Hematopoietic multipotent progenitor cell treated with erythropoietin and hydrocortisone succinate and interleukin-3 and kit ligand, for 17 days (in vitro differentiated cells): ENCODE measurements at places on chromosomes 7 and 10.

DNA sequence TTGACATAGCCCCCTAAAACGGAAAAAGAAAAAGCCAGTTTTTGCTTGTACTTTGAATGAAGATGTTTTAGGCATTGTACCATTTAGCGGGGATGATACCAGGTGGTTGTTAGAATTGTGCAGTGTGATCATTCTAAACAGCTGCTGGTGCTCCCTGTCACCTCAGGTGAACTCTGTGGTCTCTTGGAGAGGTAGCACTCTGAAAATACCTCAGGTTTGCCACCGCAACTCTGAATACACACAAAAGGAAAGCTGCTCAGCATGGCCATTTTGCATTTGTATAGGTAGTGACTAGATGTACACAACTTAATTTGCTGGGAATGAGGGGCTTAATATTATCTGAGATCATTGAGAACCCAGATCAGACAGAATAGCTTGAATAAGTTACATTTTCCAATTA lies 52.6 kb downstream of the PLEKHA8 start:
- DNase-seq, result no peak

DNA sequence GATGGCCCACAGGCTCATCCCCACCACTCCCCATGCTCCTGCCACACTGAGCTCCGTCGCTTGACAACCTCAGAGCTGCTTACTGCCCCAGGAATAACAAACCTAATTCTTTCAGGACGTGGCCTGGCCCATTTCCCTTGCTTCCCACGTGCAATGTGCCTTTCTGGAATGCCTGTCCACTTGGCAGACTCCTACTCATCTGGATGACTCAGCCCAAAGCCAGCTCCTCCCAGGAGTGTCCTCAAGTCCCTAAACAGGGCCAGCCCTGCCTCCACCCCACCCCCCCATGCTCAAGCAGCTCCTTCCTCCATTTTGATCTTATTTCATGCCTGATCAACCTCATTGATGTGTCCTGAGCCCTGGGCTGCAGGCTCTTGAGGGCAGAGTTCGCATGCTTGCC lies 164.9 kb upstream of the RNF32 start:
- no peak for DNase-seq

DNA sequence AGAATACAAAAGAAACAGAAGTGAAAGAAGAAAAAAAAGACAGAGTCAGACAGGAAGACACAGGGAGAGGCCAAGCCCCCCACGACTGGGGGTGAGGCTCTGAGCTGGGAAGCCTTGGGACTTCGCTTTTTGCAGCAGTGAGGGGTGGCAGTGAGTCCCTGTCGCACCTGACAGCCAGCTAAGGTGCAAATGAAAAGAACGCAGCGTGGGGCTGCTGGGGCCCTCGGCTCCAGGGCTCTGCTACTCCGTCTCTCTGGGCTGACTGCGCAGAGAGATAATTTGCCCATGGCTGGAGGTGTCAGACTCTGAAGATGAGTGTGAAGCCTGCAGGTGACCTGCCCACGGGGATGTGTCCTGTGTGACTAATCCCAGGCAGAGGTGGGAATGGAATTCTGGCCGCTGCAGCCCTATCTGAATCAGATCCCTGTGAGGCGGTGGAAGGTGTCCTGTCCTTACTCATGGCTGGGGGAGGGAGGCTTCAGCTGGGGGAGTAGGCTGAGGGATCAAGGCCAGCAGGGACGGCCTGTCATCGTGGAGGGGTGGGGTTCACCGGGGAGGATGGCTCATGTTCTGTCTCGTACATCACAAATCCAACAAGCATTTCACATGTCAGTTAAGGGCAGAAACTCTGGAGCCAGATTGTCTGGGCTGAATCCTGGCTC lies 96.4 kb downstream of the SLIT1 start:
- DNase-seq, result no peak

DNA sequence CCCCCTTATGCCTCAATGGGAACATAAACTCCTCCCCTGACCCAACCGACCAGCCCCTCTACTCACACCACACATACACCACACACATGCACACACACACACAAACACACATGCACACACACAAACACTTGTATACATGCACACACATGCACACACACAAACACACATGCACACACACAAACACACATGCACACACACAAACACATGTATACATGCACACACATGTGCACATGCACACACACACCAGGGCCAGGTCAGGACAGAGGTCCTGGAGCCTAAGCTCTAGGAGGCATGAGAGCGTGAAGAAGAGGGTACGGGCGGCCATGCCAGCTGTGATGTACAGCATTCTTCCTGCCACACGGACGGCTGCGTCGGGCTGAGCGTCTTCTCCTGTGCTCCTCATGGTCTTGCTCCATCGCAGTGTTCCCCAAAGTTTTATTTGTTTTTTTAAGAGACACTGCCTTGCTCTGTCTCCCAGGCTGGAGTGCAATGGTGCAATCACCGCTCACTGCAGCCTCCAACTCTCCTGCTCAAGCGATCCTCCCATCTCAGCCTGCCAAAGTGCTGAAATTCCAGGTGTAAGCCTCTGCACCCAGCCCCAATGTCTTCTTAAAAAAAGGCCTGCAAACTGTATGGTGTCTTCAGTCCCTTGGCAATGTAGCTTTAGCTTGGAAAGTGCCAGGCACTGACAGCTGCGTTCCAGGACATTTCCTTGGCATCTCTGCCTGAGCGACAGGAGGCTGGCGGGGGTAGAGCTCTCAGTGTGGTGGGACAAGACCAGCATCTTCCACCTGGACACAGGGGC lies 38.8 kb upstream of the INPP5A start:
- DNase-seq, result no peak

DNA sequence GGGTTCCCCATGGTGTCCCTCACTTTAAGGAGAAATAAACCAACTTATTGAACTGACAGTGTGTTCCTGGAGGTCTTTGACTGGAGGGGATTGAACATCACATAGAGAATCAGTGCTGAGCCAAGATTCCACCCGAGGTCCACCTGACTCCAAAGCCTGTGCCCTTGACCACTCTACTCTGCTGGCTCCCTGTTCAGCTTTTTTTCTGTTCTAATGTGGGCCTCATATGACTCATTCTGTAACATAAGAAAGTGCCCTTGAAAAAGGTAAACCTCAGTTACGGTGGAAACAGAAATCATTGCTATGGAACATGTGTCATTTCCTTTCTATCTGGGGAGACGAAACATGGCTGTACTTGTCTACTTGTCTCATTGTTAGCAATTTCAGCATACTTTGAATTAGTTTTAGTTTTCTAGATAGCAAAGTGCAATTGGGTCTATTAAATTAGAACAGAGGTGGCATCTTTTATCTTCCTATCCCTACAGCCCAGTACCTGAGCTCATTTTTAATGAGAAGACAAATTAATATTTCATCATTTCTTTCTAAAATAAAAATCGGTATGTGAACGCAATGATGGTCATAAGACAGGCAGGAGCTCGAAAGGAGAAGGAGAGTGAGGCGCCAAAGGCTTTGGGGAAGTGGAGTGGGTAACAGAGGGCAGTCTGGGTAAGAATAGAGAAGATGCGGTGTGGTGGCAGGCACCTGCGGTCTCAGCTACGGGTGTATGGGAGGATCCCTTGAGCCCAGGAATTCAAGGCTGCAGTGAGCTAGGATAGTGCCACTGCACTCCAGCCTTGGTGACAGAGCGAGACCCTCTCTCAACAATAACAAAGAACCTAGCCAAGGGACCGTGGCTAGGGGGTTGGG lies 1.5 kb downstream of the GSDME start:
- DNase-seq, result no peak

DNA sequence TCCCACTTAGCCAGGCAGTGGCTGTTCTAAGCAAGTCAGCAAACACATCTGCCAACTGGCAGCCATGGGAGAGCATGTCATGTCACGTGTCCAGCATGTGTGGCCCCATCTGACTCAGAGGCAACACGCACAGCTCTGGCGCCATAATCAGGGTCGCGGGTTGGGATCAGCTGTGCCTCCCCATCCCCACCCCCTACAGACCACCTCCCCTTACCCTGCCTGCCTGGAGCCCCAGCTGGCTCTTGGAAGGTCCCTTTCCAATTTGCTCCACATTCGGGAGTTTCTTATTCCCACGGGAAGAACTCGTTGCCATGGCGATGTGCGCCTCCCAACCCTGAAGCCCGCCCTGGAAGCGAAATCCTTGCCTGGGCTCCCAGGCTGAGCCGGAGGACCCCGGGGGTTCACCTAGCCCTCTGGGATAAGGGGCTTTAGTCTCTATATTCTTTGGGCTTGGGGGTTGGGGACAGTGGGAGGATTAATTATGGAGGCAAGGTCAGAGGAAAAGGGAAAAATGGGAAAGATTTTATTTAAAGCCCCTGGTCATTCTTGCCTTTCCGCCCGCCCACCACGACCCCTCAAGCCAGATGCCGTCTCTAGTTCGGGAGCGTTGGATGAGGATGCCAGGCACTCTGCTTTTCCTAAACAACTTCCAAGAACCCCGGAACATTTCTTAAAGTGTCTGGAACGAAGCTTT lies 283.7 kb downstream of the ZEB1 start:
- DNase-seq, result no peak

GRCh38 chr10:120574981-120575380 lies 118.0 kb downstream of the PLPP4 start:
- no peak for DNase-seq

- DNase-seq, result no peak
Measured at GRCh38 chr10:104802941-104803340, 161.9 kb downstream of the SORCS3 start.

DNA sequence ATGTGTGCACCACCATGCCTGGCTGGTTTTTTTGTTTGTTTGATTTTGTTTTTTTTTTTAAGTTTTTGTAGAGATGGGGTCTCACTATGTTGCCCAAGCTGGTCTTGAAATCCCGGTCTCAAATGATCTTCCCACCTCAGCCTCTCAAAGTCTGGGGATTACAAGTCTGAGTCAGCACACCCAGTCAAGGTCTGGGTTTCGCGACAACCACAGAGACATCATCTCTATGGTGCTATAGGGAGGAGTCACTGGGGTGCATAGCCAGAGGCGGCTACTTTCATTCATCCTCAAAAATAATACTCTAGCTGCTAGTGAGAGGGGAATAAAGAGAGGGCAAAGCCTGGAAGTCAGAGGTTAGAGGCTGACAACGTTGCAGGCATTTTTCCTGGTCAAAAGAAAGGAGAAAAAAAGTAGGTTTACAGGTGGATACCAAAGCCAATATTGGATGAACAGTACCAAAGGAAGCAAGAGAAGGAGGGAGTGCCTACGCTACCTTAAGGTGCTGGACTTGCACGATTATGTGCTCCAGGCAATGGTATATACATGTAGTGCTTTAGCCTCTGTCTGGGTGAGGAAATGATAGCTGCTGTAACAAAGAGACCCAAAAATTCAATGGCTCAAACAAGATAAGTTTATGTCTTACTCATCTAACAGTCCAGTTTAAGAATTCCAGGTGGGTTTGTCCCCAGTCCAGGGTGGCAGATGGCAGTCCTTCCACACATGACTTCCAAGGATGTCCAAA lies 178.3 kb downstream of the SKIDA1 start:
- DNase-seq, result no peak

DNA sequence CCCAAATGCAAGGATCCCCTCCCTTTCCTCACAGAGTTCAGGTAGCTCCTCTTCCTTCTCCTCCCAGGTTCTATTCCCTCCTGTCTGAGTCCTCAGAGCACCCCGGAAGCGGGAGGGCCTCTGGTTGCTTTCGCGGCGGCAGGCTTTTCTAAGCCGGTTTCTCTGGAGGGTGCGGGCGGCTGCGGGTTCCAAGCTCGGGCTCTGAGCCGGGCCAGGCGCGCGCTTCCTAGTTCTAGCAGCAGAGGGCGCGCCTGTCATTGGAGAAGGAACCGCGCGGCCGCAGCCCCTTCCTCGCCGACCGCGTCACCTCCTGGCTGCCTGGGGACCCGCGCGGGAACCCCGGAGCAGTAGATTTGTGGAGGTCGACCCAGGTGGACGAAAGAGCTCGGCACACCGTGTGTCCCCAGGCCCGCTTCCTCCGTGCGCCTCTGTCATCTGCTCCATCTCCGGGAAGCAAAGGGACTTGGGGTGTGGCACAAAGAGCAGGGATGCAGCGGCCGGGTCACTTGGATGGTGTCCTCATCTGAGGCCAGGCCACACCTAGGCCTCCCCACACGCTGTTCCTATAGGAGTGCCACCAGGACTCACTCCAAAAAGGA lies 389.0 kb upstream of the PODXL start:
- DNase-seq, result no peak

- no peak for DNase-seq
Measured at GRCh38 chr10:17590969-17591645, 26.1 kb downstream of the HACD1 start.
